Stimulated activated CD4-positive, alpha-beta T cell treated with anti-CD3 and anti-CD28 coated beads, Interleukin-15, amount 100 ng/mL, for 48 hours (primary cell): ENCODE measurements at places on chromosomes 5 and 9.

DNA sequence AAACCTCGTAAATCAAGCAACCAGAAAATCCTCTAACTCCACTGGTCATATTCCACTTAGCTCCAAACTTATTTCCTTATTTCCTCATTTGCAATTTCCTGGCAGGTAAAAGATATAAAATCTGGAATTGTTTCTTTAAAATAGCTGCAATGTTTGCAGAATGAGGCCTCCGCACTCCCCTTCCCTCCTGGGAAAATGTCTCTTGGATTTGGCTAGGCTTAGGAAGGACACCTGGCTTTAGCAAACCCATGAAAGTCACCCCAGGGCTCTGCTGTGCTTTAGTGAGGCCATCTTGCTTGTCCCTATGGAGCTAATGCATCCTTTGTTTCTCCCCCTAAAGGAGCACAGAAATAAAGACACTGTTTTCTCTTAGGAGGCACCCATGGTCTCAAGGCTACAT is 10.5 kb downstream of the ARSB start:
- DNase-seq = no peak

DNA sequence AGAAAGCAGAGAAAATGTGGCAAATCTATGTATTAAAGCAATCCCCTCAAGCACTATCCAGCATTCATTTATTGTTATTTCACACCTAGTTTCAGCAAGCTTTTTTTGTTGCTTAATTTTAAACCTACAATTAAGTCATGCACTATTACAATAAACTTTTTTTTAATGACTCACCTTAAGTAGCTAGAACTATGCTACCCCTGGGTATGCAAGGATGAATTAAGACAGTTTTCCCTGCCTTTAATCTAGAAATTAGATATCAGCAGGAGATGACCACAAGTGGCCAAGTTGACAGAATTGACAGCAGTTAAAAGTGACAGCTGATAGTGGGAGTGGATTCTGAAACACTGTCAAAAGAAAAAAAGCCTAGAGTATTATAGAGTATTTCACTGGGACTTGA is 20.0 kb downstream of the ITGA1 start:
- no peak for DNase-seq

DNA sequence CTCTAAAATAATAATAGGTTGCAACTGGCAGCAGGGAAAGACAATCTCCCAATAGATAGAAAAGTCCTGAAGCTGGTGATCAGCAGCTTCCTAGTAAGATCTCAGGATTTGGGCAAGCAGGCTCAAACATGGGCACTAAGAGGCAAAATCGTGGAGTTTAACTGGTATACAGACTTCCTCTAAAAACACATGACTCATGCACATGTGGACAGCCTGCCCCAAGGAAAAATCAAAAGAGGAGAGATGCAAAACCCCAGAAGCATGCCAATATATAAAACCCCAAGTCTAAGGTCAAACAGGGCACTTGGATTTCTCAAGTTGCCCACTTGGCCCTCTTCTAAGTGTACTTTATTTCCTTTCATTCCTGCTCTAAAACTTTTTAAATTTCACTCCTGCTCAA is 62.8 kb downstream of the CDKN2A start:
- DNase-seq = no peak

DNA sequence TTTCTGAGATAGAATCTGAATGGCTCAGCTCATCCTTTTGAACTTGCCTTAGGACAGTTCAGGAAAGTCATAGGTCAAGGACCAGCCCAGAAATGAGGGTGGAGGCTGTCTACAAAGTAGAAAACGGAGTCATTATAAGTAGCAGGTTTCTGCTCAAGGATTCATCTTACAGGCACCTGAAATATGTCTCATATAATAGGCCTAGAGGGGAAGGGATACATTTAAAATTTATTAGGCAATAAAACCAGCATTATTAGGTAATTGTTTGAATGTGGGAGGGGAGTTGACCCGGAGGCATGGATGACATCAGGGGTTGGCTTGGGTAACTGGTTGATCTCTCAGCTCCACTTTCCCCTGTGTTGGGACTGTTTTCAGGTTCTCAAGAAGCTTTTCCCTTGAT is 11.9 kb upstream of the GALNT10 start:
- DNase-seq = no peak

DNA sequence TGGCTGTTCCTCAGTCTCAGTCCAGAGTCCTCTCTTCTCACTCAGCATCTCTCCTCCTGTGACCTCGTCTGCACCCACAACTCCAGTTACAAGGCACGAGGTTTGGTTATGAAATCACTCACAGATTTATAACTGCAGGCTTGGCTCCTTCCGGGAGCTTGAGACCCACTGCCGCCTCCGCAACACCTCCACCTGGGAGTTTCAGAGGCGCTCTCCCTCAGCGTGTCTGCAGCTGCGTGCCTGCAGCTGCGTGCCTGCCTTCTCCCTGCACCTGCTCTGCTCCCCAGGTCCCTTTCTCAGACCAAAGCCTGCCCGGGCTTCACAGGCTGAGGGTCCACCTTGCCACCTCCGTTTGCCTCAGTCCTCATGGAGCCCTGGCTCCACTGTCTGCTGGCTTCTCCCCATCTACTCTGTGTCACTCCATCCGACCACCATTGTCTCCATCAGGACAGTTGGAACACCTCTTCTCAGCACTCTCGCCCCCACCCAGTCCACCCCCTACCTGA is 51.5 kb downstream of the HRH2 start:
- DNase-seq = no peak

DNA sequence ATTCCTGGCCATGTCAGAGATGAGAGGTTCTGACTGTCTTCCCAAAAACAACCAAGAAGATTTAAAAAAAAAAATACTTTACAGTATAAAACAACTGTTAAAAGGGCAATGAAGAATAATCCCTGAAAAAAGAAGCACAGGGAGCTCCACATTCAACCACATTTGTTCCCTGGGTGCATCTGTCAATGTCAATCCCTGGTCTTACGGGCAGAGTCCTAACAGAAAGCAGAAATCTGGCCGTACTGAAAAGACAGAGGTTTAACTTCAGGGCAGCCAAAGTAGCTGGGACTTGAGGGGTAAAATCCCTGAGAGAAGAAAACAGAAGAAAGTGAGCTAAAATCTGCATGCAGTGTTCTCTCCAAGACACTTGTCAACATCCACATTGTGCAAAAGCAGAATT is 76.6 kb downstream of the RICTOR start:
- DNase-seq = no peak

- DNase-seq = no peak
Observed at GRCh38 chr9:30967476-30967875, 1417.0 kb upstream of the ACO1 start.

- DNase-seq = no peak
Observed at GRCh38 chr5:170314541-170315095, 17.0 kb upstream of the LCP2 start.

DNA sequence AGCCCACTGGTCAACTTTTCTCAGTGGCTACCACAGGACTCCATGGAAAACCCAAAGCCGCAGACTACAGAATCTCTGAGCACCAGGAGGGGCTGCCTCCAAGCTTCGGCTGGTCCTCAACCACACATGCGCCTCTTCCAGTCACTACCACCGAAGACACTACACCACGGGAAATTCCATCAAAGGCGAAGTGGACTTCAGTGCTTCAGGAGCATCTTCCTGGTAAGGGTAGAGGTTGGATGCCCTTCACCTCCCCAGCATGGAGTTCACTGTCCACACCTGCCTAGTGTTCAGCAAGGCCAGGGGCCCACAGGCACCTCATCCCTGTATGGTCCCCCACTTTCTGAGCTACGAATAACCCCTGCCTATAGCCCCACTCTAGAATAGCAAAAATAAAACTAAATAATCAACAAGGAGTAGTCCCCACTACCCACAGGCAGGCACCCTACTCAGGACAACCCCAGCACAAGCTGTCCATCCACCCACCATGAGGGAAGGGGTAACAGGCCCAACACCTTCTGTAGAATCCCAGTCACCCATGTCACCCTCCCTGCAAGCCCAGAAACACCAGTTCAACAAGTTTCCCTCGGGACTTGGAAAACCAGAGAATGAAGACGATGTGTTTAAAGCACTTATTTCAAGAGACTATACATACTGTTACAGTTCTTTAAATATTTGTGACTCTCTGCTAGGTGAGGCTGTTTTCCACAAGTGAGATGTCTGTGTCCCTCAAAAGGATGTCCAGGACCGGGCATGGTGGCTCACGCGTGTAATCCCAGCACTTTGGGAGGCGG is 2.6 kb downstream of the VDAC1 start:
- no peak for DNase-seq

GRCh38 chr5:159782197-159782994 is 133.9 kb upstream of the ADRA1B start:
- DNase-seq = no peak

GRCh38 chr5:131505237-131505908 is 129.7 kb downstream of the RAPGEF6 start:
- no peak for DNase-seq

DNA sequence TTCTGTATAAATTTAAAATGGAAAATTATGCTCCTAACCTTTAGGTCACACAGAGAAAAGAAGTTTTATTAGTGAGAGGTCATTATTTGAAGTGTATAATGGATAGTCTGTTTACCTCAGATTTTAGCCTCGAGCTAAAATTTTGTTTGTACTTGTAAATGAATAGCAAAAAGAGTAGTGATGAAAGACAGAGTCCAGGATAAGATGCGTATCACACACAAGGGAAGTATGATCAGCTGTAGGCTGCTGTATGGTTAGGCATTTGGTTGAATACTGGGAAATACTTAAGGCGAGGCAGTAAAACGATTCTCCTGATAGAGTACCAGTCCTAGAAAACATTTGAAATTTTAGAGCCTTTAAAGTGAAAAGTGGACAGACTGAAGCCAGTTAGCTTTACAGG is 92.7 kb downstream of the FBXL7 start:
- DNase-seq = no peak

DNA sequence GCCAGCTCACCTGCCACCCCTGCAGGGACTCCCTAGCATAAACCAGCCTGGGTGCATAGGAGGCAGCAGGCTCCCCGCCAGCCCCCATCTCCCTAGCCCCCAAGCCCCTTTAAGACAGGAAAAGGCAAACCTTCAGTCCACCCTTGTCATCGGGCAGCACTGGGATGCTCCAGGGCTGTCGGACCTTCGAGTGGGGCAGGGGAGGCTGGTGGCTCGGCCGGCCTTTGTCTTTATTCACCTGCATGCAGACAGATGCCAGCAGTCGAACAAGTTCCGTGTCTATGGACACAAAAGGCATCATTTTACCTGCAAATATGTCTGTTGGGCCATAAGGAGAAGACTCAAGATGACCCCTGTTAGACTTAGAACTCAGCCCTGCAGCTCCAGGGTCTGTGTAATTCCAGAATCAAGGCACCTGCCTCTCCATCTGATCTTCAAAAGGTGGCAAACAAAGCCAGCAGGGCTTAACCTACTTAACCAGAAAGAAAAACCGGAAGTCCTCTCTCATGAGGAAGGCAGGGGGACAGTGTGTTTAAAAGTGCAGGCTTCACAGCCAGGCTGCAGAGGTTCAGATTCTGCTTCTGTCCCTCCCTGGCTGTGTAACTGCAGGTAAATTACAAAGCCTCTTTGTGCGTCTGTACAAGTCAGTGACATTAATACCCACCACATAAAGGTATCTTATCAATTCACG is 16.2 kb downstream of the ANKS6 start:
- no peak for DNase-seq

DNA sequence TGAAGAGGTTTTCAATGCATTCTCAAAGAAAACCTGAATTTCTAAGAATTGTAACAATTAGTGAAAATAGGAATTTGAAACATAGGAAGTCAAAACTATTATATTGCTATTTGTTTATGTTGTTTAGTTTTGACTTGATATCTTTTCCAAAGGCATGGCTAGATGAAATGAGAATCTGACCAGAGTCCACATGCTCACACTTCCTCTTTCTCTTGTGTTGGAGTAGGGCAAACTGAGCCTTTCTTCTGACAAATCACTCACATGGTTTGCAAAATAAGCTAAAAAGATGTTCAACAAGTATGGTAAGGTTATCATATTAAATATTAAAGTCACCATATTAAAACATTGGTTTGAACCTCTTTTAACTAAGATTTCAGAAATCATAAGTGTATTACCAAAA is 512.6 kb downstream of the ISL1 start:
- no peak for DNase-seq

DNA sequence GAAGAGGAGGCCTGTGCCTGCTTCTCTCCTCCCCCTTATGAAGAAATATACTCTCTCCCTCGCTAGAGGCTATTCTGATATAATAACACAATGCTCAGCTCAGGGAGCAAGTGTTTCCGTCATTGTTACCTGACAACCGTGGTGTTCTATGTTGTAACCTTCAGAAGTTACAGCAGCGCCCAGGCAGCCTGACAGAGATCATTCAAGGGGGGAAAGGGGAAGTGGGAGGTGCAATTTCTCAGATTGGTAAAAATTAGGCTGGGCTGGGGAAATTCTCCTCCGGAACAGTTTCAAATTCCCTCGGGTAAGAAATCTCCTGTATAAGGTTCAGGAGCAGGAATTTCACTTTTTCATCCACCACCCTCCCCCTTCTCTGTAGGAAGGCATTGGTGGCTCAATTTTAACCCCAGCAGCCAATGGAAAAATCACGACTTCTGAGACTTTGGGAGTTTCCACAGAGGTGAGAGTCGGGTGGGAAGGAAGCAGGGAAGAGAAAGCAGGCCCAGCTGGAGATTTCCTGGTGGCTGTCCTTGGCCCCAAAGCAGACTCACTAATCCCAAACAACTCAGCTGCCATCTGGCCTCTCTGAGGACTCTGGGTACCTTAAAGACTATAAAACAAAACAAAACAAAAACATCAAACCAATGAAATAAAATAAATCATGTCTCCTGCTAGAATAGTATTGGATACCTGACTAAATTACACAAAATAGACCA is 1.3 kb downstream of the TMEM174 start:
- DNase-seq = no peak

- DNase-seq = no peak
Observed at GRCh38 chr9:34993502-34994259, 4.1 kb downstream of the DNAJB5 start.

DNA sequence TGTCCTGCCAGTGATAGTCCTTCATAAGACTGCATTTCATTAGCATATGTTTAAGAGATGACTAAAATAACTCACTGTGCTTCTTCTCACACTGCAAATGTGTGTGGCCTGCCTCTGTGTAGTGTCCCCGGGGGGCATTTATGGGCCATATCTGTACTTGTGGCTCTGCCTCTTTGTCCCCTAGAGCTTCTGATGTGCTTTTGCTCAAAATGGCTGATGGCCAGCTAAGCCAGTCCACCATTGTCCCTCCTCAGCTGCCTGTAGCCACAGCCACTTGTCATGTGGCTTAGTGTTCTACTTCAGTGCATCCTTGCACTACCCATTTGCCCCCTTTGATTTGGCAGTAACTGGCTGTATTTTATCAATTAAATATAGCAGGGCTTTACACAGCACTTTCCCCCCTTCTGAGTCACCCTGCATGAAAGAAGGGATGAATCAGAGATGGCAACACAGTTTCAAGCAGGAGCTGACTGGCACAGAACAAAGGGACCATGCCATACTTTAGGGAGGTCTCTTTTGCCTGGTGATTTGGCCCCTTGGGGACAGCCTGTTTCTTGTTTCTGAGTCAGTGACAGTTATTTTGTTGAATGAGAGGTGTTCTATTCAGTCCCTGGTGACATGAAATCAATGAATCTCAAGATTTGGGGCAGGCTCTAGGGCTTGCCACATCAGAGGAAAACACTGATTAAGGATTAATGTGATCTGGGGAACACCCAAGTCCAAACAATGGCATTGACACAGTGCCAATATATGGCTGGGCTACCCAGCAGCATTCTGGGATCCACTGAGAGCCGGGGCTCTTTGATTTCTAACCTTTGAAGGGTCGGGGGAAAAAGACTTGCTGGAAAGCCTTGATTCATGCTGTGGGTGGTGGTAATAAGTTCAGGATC is 245.5 kb downstream of the SMARCA2 start:
- no peak for DNase-seq
